ENCODE measurements at places on chromosomes 3 and 15. TPM values are rescaled to one million over a fixed set of nuclear protein-coding genes. Genes with fewer than 3 reads are reported as not detected.

DNA sequence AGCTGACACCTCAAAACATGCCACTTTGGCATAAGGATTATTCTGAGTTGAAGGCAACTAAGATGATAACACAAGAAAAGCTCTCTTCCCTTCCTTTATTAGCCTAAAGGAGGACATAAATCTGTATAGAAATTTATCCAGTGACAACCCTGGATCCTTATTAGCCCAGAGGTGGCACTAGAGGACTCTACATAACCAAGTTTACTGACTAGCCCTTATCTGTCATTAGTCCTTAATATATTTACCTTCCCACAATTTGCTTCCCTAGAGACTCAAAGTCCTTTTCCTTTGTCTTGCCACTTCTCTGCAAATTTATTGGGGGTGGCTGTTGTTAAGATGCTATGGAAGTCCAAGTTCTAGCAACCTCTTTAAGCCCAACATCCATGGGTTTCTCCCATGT is 26.7 kb downstream of the CEP70 start:
- DNase-seq: no peak

Gene STIMATE
- polyA plus RNA-seq: 17.7 TPM

Gene SPSB4
- 8.6 TPM for polyA plus RNA-seq

Gene FAM162A
- 40.4 TPM for polyA plus RNA-seq
